ENCODE measurements at places on chromosomes 3 and 15. TPM values are rescaled to one million over a fixed set of nuclear protein-coding genes. Genes with fewer than 3 reads are reported as not detected.

- no peaks in the 10 kb centered on the region for H3K36me3 ChIP-seq
- H3K27me3 ChIP-seq, result peaks cover 7% of the 10 kb centered on the region
- H3K27ac ChIP-seq, result no peak overlapping the region
- H3K4me3 ChIP-seq, result no peak overlapping the region
- peaks cover 20% of the 10 kb centered on the region for H3K4me1 ChIP-seq
These were observed 137.6 kb downstream of the RPLP1 start for GRCh38 chr15:69590201-69590710.

GRCh38 chr3:171788546-171789351 lies 21.5 kb downstream of the PLD1 start:
- peaks cover 11% of the 10 kb centered on the region for H3K36me3 ChIP-seq
- H3K4me3 ChIP-seq, result no peak overlapping the region
- no peak for DNase-seq
- H3K27me3 ChIP-seq, result no peaks in the 10 kb centered on the region
- H3K4me1 ChIP-seq, result peaks cover 33% of the 10 kb centered on the region

GRCh38 chr15:97061392-97061791 lies 730.9 kb downstream of the NR2F2 start:
- no peaks in the 10 kb centered on the region for H3K36me3 ChIP-seq
- no peak overlapping the region for H3K27ac ChIP-seq
- H3K4me3 ChIP-seq, result no peak overlapping the region
- no peaks in the 10 kb centered on the region for H3K4me1 ChIP-seq

GRCh38 chr3:177039490-177040274 lies 157.6 kb downstream of the TBL1XR1 start:
- peaks cover 65% of the 10 kb centered on the region for H3K36me3 ChIP-seq
- peaks cover 9% of the 10 kb centered on the region for H3K4me1 ChIP-seq
- DNase-seq, result no peak
- H3K27ac ChIP-seq, result peak overlapping the region; percentile 28

DNA sequence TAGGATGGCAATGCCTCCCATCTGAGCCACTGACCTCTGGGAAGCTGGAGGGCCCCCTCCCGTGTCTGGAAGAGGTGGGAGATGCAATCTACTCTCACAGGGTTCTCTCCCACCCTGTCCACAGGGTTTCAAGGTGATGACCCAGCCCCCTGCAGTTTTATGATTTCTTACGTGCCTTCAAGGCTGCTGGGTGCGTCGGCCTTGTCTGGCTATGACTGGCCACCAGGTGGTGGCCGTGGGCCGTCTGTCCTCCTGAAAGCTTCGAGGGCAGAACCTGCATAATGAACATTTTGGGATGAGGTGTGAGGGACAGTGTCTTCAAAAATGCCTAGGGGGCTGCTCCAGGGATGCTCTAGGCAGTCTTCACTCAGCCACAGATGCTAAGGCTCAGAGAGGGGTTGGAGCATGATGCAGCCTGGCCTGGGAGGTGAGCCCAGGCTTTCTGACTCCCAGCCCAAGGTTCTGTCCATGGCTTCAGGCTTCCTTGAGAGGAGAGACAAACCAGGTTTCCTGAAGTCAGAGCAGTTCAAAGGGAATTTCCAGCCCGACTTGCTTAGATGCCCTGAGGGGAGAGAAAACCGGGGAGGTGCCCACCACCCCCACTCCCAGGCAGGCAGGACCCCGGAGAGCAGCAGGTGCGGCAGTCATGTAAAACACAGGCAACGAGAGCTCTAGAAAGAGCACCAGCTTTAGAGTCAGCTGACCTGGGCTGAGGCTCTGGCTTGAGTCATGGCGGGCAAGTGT lies 18.7 kb downstream of the ISG20 start:
- DNase-seq, result peak; percentile 42
- no peaks in the 10 kb centered on the region for H3K36me3 ChIP-seq
- H3K27ac ChIP-seq, result no peak overlapping the region
- H3K27me3 ChIP-seq, result peaks cover 38% of the 10 kb centered on the region
- no peak overlapping the region for H3K4me3 ChIP-seq

DNA sequence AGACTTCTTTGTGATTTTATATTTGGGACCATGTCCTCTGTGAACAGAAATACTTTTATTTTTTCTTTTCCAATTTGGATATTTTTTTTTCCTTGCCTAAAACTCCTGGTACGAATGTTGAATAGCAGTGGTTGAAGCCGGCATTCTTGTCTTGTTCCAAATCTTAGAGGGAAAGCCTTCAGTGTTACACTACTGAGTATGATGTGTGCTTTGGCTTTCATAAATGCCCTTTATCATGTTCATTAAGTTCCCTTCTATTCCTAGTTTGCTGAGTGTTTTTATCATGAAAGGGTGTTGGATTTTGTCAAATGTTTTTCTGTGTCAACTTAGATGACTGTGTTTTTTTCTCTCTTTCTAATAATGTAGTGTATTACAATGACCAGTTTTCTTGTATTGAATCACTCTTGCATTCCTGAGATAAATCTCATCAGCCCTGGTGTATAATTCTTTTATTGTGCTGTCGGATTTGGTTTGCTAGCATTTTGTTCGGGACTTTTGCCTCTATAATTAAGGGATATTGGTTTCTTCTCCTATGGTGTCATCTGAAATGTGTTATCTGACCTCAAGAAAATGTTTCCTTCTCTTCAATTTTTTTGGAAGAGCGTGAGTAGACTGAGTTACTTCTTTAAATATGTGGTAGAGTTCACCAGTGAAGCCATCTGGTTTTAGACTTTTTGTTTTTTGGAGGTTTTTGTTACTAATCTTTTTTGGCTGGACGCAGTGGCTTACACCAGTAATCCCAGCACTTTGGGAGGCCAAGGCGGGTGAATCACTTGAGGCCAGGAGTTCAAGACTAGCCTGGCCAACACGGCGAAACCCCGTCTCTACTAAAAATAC lies 33.3 kb downstream of the MAP1A start:
- peaks cover 17% of the 10 kb centered on the region for H3K36me3 ChIP-seq
- DNase-seq, result no peak
- no peak overlapping the region for H3K4me3 ChIP-seq
- H3K4me1 ChIP-seq, result no peaks in the 10 kb centered on the region

DNA sequence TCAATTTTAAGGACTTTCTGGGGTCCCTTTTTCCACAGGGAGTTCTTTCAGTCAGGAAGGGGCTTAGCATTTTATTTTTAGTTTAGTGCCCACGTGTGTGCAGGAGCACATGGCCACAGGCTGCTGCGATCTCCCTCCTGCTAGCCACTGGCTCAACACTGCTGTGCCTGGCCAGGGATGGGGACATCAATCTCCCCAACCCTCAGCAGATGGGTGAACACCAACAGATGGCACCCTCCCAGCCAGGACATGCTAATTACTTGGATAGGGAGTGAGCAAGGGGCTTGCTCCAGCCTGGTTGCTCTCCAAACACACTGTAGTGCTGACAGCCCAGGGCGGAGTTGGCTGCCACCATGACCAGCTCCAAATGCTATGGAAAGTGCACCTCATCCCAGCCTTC lies 7.4 kb upstream of the RIOX2 start:
- peaks cover 6% of the 10 kb centered on the region for H3K4me1 ChIP-seq
- no peak overlapping the region for H3K4me3 ChIP-seq
- no peaks in the 10 kb centered on the region for H3K36me3 ChIP-seq
- DNase-seq, result no peak
- H3K27me3 ChIP-seq, result peaks cover 3% of the 10 kb centered on the region

- no peaks in the 10 kb centered on the region for H3K4me1 ChIP-seq
- peaks cover 7% of the 10 kb centered on the region for H3K27me3 ChIP-seq
- no peak overlapping the region for H3K27ac ChIP-seq
- H3K4me3 ChIP-seq, result no peak overlapping the region
- H3K36me3 ChIP-seq, result no peaks in the 10 kb centered on the region
These were observed 59.7 kb downstream of the RORA start for GRCh38 chr15:61169275-61169903.

DNA sequence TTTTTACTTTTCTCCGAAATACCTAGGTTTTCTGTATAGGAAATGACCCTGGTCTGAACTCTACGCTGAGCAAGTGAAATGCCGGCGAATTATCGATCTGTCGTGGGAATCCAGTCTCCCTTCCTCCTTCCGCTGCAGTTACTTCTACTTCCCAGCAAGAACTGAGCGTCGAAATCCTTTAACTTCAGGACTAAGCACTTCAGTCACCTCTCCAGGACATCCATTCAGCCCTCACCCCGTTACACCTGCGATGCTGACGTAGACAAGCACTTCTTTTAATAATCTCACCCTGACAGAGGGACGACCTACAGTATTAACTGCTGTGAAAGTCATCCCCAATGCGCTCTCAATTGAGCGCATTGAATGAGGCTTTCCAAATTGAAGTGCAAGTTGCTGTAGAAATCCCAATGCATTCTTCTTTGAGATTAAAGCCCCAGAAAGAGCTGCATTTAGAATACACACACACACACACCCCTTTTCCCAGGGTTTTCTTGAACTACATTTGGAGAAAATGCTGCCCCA lies 1.3 kb downstream of the TOP2B start:
- peak overlapping the region; percentile 97 for H3K27ac ChIP-seq
- H3K27me3 ChIP-seq, result no peaks in the 10 kb centered on the region
- DNase-seq, result no peak
- peaks cover 52% of the 10 kb centered on the region for H3K4me1 ChIP-seq
- H3K36me3 ChIP-seq, result no peaks in the 10 kb centered on the region

DNA sequence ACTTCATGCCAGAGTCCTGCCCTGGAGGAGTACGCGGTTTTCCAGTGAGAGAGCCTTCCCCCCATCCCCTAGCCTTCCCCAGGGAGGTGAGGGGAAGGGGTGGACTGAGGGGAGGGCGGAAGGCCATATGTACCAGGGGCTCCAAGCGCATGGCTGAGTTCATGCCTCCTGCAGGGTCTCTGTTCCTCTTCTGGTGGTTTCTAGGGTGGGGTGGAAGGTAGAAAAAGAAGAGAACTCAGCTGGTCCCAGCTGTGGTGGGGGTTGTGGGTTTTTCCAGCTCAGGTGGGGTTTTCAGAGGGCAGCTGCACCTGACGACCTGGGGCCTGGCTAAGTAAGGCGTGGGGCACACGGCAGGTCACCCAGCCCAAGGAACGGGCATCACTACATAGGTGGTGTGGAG lies 10.7 kb upstream of the IQSEC1 start:
- H3K36me3 ChIP-seq, result no peaks in the 10 kb centered on the region
- no peak for DNase-seq
- no peak overlapping the region for H3K4me3 ChIP-seq
- H3K4me1 ChIP-seq, result no peaks in the 10 kb centered on the region
- no peak overlapping the region for H3K27ac ChIP-seq

DNA sequence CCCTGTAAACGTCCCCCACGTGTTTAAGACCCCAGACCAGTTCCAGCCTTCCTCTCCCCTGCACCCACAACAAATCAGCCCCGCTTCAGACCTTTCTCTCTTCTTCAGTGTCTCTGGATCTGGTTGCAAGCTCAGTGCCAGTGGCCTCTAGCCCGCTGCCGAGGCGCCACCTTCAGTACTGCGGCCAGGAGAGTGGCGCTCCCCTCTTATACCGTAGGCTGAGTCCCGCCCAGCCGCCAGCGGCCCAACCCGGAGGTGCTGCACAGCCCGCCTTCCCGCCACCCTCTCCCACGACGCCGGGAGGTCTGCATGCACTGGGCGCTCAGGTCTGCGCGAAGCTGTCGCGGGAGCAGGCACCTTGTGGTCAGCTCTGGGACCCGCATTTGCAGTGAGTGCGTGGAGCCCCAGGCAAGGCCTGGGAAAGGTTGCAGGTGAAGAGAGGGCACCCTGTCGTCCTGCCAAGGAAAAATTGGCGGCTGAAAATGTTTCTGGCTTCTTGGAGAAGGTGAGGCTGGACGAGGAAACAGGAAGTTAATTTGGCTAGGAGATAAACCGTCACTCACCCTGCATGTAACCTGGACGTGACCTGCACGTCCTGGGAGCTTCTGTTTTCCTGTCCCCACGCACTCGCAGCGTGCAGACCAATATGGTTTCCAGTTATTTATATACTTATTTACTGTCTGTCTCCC lies at the start of gene C2CD4B:
Gene C2CD4B, minus strand, starts transcription at position 182 of the 689 bp plus-strand sequence. CDS start 301 bp downstream, outside the sequence.
- no peaks in the 10 kb centered on the region for H3K36me3 ChIP-seq
- peaks cover 84% of the 10 kb centered on the region for H3K27me3 ChIP-seq
- H3K4me3 ChIP-seq, result peak within 1 kb of the TSS; percentile 63

DNA sequence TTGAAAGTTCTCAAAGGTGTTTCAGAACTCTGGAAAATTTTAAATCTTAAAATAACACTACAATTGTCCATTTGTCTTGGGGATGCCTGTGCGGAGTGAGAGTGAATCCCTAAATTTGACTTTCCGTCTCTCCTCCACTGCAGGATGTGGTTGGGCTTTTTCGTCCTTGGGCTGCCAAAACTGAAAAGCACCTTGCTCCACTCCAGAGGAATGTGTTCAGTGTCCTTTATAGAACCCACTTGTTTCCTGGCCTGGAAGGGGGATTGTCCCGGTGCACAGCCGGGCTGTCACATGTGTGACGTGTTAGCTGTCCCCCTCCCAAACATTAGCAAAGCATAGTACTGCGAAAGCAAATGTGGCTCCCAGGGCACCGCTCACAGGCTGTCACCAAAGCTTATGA lies 69.6 kb upstream of the ATP10A start:
- H3K27ac ChIP-seq, result no peak overlapping the region
- no peak overlapping the region for H3K4me3 ChIP-seq
- peaks cover 3% of the 10 kb centered on the region for H3K27me3 ChIP-seq

DNA sequence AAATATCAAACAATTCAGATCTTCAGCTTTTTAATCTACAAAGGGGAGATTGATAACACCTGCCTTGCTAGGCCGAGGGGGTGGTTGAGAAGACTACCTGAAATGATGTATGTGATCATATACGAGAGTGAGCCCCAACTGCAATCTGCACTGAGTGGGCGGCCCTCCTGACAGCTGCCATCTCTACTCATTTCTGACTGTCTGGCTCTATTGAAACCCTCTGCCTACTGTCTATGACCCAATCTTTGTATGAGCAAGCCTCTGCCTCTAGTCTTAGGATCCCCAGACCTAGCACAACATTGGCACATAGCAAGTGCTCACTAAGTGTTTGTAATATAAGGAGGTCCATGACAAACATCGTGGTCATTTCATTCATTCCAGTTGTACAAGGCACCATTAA lies 144.4 kb upstream of the NR2F2 start:
- peak overlapping the region; percentile 74 for H3K27ac ChIP-seq
- H3K27me3 ChIP-seq, result no peaks in the 10 kb centered on the region
- H3K4me1 ChIP-seq, result peaks cover 67% of the 10 kb centered on the region
- DNase-seq, result no peak
- peaks cover 6% of the 10 kb centered on the region for H3K36me3 ChIP-seq

- no peak for DNase-seq
- no peaks in the 10 kb centered on the region for H3K27me3 ChIP-seq
- H3K27ac ChIP-seq, result no peak overlapping the region
- no peaks in the 10 kb centered on the region for H3K36me3 ChIP-seq
- H3K4me3 ChIP-seq, result no peak overlapping the region
These were observed 213.9 kb upstream of the SLC2A2 start for GRCh38 chr3:171240504-171240835.

GRCh38 chr3:88343264-88343663 lies 193.5 kb downstream of the C3orf38 start:
- no peaks in the 10 kb centered on the region for H3K36me3 ChIP-seq
- H3K27ac ChIP-seq, result no peak overlapping the region
- H3K27me3 ChIP-seq, result no peaks in the 10 kb centered on the region
- DNase-seq, result no peak

- H3K36me3 ChIP-seq, result no peaks in the 10 kb centered on the region
- H3K27ac ChIP-seq, result no peak overlapping the region
- no peaks in the 10 kb centered on the region for H3K27me3 ChIP-seq
- DNase-seq, result no peak
These were observed 397.7 kb downstream of the GAP43 start for GRCh38 chr3:116020989-116021388.

- H3K27me3 ChIP-seq, result peaks cover 6% of the 10 kb centered on the region
- DNase-seq, result no peak
- peaks cover 12% of the 10 kb centered on the region for H3K4me1 ChIP-seq
These were observed 2.9 kb upstream of the NME9 start for GRCh38 chr3:138332472-138333073.

Gene HRG
- not detected for total RNA-seq

Gene TM4SF4
- total RNA-seq, result 0.34 TPM

Gene GOLGA8T
- total RNA-seq, result 0.51 TPM

Gene CHRM5
- total RNA-seq, result not detected

Gene ELP6
- total RNA-seq, result 49.2 TPM

Gene CIDEC
- total RNA-seq, result not detected

Gene ST6GAL1
- 38.7 TPM for total RNA-seq

Gene RYR3
- total RNA-seq, result 3.8 TPM
